ENCODE measurements at places on chromosomes 6 and 20.

DNA sequence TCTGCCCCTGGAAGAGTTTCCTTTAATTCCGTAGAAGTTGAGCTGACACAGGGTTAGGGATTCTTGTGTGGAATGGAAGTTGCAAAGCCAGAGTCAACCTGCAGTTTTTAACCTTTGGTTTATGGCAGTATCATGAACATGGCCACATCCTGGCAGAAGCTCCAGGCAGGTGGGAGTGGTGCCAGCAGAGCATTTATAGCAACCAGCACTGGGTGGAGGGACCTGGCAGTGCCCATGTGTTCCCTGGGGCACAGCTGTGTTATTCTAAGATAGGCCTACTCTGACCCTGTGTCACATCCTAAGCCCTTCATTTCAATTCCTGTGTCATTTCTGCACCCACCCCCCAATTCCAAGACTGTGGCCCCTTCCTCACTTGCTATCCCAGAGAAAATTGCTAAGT is 26.1 kb upstream of the ZNF831 start:
- no peak for DNase-seq

- peak; percentile 59 for DNase-seq
Observed at GRCh38 chr6:161353208-161353613, 79.3 kb upstream of the AGPAT4 start.

DNA sequence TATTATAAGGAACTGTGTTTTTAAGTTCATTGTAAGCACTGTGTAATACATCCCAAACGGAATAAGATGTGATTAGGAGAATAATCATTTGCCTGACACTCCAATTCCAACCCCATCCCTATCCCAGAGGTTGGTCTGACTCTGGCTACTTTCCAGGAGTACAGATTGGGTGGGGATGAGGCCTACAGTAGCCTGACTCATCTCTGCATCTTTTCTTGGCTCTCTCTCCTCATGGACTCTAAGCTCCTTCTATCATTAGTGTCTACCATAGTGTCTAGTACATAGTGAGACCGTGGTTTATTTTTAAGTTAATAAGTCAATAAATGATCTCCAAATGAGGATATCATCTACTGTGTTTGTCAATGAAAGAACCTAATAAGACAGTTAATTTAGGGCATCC is 92.2 kb upstream of the CNKSR3 start:
- DNase-seq: no peak

GRCh38 chr6:47362857-47363461 is 53.3 kb upstream of the TNFRSF21 start:
- DNase-seq: no peak

DNA sequence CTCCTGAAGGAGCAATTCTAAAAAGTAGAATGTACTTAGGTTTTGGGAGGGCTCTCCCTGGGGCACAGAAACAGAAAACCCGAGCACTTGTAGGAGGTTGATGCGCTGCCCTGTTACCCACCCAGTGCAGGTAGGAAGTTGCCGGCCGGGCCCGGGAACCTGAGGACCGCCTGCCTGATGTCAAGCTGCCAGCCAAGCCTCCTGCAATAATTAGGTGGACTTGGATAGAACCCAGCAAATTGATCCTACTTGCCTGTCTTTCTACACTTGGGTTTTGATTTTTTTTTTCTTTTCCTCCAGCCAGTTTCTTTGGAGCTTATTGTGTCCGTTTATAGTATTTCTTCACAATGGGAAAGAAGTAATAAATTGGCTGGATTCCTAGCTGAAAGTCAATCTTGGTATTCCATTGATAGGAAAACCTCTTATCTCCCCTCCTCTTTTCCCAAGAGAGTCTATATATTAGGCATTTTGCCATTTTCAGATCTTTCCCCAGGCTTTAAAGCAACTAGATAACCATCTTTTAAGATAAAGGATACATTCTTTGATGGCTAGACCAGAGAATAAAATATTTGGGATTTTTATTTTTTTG is 78.3 kb upstream of the FYN start:
- no peak for DNase-seq

DNA sequence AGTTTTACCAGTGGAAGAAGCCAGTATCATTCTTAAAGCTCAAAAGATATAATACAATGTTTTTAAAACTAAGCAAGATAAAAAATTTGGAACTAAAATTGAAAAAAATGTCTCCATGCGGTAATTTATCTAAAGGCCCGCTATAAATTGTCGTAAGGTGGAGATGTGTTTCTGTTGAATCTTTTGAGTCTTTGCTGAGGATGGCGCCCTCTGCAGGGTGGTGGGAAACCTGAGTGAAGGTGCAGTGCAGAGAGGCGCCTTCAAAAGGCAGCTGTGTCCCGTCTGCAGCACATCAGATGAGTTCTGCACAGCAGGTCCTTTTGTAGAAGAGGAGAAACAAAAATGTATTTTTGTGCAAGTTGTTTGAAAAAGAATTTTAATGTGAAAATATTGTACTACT is 29.4 kb upstream of the KIF25 start:
- DNase-seq: no peak

GRCh38 chr6:109523478-109523877 is 40.5 kb upstream of the ZBTB24 start:
- no peak for DNase-seq

DNA sequence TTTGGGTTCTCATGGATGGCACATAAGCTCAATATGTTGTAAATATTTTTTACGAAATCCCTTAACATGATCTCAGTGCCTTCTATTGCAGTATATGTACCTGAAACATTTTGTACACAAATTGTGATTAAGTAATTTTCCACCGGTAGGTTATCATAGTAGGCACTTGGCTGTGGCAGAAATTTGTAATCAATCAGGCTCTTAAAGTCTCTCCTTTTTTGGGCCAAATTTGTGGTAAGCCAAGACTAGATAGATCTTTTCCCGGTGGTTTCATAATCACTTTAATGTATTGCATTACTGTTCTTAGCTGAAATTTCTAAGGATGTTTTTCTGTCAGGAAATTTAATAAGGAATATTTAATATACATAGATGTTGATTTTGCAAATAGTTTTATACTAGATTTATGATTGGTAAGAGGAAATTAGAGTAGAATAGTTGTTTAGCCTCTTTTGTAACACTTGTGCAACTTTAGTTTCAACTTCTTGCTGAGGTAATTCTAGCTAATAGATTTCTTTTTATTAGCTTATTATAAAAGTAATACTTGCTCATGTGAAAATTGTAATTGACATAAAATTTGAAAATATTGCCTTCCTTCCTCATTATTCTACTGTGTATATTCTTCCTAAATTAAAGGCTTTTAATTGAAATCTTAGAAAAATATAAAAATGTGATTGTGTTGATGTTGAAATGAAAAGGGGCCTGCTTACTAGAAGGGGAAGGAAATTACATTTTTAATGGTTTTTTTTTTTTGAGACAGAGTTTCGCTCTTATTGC is 3.2 kb downstream of the PCMT1 start:
- DNase-seq: no peak

- DNase-seq: peak; percentile 50
Observed at GRCh38 chr20:6765469-6766058, 1.9 kb upstream of the BMP2 start.

DNA sequence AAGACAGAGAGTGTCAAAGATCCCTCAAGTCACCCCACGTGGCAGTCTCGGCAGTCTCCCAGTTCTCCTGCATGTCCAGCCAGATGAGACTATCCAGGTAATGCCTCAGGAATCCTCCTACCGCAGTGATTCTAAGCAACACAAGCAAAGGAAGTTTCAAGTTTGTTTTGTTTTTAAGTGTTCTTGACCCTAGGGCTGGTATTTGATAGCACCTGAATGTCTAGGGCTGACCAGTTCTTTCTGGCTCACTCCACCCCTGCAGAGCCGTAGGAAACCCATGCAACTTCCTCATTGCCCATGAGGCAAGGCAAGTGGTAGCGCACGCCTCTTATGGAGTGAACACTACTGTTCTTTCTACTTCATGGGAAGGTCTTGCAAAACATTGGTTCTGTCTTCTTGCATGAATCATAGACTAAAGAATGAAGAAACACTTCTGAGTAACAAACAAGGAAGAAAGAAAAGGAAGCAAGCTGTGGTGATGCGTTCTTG is 24.8 kb upstream of the FOXQ1 start:
- no peak for DNase-seq

DNA sequence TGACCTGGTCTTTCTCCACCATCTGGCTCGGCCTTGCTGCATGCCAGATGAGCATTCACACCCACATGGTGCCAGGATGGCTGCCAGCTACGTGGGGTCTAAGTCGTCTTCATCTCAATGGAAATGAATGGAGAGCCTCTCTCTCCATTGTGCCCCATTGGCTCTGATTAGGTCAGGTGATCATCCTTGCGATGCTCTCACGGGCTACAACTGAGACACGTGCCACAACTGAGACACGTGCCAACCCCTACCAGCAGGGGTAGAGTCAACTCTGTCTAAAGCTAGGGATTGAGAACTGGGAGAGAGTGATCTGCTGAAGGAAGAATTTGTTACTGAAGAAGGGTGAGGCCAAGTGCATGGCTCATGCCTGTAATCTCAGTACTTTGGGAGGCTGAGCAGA is 67.3 kb upstream of the RALY start:
- DNase-seq: no peak

GRCh38 chr6:123953920-123954319 is 150.3 kb downstream of the NKAIN2 start:
- no peak for DNase-seq

DNA sequence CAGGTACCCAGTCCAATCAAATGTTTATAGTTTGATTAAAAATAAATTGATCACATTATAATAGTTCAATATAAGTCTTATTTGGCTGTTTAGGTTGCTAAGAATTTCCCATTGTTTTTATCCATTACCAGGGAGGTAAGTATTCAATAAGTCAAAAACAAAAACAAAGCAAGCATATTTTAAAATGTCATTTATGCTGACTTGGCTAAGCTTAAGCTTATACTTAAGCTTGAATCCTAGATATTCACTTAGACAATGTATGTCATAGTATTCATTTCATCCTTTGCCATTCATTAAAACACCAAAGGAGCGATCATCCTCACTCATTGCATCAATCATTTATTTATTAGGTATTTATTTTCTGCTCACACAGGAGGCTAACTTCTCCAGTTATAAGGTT is 144.9 kb downstream of the PRL start:
- no peak for DNase-seq

DNA sequence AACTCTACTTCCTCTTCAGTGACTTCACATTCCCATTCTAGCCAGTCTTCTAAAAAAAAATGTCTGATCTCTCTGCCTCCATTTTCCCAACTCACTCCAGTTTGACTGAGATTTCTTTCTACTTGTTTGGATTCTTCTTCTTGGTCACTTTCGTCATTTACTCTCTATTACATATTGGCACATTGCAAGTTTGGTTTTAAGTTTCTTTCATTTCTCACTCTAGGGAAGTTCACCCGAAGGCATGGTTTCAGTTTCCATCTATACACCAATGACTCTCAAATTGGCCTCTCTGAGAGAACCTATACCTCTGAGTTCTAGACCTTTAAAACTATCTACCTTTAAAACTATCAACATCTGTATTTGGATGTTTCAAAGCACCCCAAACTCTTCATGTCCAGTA is 51.3 kb downstream of the CD109 start:
- no peak for DNase-seq

- DNase-seq: no peak
Observed at GRCh38 chr6:17281497-17282481, 628 bp downstream of the RBM24 start.

DNA sequence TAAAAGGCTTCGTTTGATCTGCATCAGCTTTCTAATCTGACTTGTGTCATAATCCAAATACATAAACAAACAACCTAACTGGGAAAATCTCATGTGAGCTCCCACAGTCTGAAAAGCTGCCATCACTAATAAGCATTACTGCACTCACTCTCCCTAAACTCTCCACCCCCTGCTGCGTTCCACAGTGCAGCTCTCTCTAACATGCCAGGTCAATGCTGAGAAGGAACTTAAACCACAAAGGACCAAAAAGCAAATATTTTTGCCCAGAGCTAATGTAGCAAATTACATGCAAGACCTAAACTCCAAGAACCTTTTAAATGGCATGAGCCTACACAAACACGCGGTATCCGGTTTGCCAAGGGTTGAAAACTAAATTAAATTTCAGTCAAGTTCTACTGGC is 542.3 kb upstream of the JARID2 start:
- DNase-seq: no peak

DNA sequence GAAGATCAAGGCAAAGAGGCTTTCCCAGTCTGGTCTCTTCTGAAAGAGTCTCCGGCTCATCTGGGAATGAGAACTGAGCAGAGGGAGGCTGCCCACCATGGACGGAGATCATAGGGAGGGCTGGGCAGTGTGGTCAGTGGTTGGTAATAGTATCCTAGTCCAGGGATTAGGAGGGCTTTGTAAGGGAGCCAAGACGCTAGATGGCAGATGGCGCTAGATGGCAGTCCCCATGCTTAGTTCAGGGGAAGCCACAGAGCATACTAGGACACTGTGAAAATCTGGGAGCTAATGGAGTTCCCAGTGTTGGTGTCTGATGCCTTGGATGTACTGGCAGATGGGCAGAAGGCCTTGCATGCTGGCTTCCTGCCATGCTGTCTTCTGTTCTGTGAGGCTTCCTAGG is 21.7 kb upstream of the DAAM2 start:
- DNase-seq: peak; percentile 64

- DNase-seq: no peak
Observed at GRCh38 chr6:130758813-130759212, 68.4 kb upstream of the SMLR1 start.

DNA sequence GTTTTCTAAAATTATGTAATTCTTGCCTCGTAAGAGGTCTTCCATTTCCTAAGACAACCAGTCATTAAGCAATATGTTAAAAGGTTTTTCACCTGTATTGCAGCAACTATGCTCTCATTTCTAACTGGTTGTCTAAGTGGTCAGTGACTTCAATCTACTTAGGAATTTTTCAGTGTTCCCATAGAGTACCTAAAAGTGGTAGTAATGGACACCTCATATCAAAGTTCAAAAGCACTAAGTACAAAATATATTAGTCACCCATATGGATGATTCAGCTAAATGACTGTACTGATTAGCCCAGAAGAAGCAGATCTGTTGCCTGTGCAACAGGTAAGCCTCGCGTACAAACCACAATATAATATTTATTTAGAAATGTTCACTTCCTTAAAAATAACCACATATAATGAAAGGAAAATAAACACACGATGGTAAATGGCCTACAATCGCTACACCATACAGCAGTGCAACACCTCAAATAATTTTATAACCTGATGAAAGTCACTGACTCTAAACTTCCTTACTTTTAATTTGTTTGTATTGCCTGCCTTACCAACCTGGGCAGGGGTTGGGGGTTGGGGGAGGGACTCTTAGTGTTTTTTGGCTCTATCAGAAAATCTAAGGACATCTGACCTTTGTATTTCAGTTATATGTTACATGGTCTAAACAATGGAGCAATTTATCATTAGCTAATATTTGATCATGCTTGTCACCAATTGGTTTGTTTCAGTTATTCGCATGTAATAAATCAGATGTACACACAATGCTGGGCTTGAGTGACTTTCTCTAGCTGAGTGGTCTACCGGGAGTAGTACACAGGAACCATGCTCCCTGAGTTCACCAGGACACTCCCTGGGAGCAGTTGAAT is 105.9 kb downstream of the HIVEP2 start:
- DNase-seq: no peak

All from midbrain (tissue), 1 donor.